Ascending aorta (tissue), 2 donors: ENCODE measurements at places on chromosomes 1 and 21.
A peak's percentile ranks its signal among the peaks of the same experiment; 100 is the strongest.

GRCh38 chr1:50568782-50569181 is 145.5 kb upstream of the DMRTA2 start:
- no peak for DNase-seq

DNA sequence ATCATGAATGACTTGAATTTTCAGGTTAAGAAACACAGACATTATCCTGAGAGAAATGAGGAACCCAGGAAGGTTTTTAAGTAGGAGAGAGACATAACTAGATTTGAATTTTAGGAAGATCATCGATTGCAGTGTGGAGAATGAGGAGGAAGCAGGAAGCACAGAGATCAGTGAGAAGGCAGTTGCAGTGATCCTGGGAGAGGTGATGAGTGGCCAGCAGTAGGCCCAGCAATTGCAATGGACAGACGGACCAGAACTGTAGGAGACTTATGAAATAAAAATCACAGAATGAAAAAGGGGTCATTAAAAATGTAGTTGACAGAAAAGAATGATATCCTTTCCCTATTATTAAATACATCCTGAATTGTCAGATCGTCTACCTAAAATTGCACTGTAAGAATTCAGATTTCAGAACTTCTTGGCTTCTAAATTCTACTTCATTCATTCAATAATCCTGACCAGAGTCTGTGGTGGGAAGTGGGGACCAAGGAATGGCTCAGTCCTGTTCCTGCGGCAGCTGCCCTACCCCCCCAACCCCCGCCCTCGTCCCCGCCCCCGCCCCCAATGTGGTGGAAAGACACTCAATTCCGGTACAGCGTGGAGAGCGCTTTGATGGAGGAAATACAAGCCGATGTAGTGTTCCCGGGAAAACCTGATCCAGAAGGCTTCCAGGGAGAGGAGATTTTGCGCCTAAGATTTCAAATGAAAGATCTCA is 35.1 kb downstream of the SLC2A1 start:
- peak; percentile 60 for DNase-seq

DNA sequence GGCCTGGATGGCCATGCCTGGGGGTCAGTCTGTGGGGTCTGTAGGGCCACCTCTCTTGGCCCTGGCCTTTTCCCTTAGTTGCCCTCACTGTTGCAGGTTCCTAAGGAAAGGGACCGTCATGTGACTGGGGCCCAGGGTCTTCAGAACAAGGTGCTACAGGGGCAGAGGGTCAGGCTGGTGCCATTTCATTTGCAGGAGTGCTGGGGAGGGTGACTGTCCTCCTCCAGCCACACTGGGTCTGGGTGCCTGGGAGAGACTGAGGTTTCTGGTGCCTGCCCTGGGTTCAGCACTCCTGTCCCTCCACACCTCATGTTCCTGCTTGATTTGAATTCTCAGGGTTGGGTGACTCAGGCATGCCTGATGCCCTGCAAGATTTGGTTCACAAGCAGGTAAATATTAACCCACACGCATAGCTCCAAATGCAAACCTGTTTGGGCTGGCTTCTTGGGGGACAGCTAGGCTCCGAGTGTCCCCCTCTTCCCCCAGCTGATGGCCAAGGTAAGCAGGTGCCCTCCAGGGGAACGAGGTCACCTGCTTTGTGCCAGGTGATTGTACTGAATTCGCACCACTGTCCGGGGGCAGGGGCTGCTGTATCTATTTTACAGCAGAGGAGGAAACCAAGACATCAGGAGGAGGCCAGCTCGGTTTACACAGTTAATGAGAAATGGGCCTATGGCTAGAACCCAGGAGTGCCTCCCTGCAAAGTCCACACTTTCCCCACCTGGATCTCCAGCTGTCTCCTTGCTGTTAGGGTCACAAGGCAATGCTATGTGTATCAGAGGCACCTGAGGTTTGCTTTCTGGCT is 20.3 kb downstream of the ARHGEF10L start:
- DNase-seq, result no peak

DNA sequence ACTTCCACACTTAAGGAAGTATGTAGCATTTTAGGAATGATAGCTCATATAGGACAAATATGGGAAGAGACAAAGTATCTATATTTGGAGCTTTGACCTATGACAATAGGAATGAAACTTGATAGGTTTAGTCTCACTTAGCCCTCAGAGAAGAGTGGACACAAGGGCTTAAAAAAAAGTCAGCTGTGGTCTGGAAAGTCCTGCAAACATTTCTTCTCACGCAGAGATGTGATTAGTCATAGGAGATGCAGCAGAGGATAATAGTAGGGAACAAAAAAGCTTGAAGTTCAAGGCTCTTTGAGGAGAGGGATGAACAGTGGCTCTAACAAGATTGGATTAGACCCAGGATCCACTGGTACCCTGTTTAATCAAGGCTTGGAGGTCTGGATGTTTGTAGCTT is 14.8 kb upstream of the RNF220 start:
- no peak for DNase-seq

GRCh38 chr1:154759196-154759595 is 110.9 kb downstream of the KCNN3 start:
- no peak for DNase-seq

GRCh38 chr1:184818646-184819045 is 64.0 kb upstream of the EDEM3 start:
- DNase-seq, result no peak

DNA sequence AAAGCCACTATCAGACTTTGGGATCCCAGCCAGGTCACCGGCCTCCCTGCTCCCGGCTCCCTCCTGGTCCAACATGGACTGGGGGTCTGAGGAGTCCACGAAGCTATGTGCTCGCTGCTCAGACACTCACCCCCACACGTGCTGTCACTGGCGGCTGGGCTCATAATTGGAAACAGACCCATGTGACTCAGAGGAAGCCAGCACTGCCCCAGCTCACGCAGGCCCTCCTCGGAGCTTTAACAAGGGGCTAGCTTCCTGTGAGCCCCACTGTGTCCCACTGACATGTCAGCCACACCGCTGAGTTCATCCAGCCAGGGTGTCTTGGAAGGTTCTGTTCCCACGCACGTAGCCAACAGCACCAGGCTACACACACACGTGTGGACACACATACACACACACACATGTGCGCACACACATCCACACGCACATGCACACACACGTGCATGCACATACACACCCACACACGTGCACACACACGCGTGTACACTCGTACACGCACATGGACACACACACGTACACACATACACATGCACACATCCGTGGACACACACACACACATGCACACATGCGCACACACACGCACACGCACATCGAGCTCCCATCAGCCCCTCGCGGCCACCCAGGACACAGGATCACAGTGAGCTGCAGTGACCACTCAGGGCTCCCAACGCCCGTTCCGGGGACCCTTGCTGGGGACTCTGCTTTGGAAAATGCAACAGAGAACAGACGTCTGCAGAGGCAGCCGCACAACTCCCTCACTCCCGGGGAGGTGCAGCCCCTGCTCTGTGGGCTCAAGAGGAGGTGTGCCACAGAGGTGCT is 18.4 kb upstream of the COL6A2 start:
- no peak for DNase-seq

- no peak for DNase-seq
These were observed 36.2 kb upstream of the ZNF496 start for GRCh38 chr1:247367786-247368422.

DNA sequence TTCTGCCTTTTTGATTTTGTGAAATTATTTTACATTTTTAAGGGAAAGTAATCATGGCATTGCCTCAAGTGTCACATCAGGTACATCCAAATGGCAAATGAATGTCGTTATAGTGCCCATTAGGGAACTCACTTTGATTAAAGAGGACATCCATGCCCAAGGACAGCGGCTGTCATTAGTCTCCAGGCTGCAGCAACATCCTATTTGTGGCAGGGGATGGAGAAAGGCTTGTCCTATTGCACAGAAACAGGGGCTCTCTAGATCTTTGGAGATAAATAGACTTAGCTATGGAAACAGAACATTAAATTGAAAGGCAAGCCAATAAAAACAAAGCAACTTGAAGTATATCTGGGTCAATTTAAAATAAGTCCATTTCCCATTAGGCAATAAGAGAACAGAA is 439.3 kb downstream of the NEGR1 start:
- no peak for DNase-seq

- no peak for DNase-seq
These were observed 14.5 kb downstream of the CFHR4 start for GRCh38 chr1:196902344-196902743.
